ENCODE measurements at places on chromosomes 4 and X.

- DNase-seq, result no peak
Observed at GRCh38 chr4:163878336-163879121, 384.0 kb downstream of the TMA16 start.

DNA sequence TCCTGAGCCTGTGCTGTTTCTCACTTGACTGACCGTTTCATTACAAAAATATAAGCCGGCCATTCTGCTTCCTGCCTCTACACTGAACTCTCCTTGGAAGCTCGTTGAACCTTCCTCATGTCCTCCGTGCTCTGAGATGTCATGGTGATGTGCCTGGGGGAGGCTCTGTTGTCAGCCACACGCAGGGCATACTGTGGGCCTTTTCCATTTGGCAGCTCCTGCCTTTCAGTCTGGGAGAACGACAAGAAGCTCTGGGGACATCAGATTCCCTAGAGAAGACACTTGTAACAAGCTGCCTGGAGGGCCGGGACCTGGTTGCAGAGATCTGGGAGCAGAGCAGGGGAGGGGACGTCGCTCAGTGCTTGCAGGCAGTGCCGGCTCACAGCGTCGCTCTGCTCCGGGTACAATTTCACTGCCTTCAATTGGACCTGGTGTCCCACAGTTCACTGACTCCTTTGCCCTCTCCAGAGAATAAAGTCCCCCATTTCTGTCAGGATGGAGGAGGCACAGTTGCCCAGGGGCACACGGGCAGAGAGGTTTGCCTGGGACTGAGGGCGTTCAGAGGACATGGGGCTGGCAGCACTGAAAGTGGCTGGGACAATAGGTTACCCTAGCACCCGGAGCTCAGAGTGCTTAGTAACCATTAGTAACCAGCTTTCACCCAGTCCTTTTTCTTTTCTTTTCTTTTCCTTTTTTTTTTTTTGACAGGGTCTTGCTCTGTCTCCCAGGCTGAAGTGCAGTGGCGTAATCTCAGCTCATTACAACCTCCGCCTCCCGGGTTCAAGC lies 19.1 kb upstream of the MECP2 start:
- no peak for DNase-seq

GRCh38 chrX:47206316-47206715 lies 12.2 kb upstream of the CDK16 start:
- no peak for DNase-seq

- no peak for DNase-seq
Observed at GRCh38 chr4:14400307-14400706, 602.0 kb upstream of the CPEB2 start.

DNA sequence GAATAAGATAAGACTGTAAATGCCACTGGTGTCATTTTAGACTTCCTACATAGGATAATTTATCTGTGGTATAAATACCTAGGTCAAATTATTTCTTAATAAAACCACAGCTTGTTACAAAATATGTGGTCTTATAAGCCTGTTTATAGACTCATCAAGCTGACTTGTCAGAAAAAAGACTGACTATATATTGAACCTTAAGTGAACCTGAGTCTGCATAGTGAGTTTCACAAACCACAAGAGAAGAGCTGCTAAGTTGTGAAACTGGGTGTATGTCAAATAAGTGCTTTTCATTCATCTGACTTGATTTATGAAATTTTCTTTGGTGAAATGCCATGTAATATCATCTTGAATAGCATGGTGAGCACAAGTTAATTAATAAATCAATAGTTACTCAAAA lies 48.4 kb upstream of the TMPRSS11A start:
- DNase-seq, result no peak

GRCh38 chrX:53511322-53511721 lies 77.2 kb upstream of the HSD17B10 start:
- no peak for DNase-seq

DNA sequence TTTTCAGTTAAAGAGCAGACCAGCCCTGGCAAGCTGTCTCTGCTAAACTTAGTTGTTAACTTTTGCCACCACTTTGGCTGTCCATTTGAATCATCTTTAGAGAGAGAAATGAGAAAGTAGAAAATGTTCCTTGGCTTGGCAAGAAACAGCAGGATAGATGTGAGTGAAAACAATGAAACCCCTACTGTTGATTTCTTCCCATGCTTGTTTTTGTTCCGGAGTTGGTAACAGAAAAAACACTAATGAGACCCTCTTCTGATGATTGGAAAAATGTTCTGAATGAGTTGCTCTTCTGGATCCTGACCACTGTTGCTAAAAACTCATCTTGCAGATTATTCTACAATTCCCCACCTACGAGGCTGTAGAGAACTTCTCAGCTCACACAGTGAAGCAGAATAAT lies 203.3 kb downstream of the MAPK10 start:
- no peak for DNase-seq

DNA sequence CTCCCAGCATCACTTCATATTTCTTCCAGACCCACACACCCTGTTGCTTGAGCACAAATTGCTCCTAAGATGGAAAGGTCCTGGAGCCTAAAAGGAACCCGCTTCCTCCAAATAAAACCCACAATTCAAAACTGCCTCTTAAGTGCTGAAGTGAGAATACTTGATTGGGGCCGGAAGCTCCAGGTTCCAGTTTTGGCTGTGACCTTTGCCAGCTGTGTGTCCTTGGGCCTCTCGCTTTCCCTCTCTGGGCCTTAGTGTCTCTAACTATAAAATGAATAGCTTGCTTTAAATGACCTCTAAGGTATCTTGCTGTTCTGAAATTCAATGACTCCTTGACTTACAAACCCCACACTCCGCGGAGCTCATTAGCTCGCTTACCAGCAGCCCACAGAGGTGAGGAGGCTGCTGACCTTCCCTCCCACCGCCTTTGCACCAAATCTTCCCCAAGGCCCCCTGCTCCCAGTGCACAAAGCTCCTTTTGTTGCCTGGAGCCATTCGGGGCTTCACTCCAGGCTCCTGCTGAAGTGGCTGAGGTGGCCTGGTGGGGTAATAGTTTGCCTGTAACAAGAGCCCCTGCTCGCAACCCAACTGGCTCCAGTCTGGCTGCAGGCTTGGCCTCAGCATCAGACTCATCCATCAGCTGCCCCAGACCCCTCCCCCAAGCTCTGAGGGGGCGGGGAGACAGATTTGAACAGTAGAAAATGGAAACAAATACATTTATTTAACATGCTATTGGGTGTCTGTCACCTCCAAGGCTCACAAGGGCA lies 21.8 kb downstream of the STARD8 start:
- DNase-seq, result peak; percentile 31

DNA sequence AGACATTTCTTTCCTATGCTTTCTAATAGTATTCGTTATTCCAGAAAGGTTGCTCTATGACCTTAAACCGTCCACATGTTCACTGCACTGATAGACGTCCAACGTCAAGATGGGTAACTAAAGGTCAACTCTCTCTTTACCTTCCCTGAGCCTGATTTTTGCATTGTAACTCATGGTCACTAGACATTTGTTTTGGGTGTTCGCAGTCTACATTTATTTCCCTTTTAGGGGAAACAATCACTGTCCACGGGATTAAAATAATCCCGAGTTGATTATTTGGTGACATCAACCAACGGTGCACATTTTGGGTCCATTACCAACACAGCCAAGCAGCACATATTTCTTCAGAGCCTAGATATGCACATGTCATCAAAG lies 540 bp upstream of the HADH start:
- peak; percentile 28 for DNase-seq

- DNase-seq, result no peak
Observed at GRCh38 chr4:20995015-20995414, 294.8 kb downstream of the PACRGL start.

DNA sequence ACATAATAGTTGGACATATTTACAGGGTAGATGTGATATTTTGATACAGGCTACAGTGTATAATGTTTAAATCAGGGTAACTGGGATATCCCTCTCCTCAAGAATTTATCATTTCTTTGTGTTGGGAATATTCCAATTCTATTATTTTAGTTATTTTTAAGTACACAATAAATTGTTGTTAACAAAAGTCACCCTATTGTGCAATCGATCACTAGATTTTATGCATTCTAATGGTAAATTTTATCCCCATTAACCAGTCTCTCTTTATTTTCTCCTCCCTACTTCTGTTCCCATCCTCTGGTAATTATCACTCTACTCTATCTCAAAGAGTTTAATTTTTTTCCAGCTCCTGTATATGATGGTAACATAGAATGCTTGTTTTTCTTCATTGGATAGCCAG lies 1631.9 kb upstream of the PABPC4L start:
- DNase-seq, result no peak

DNA sequence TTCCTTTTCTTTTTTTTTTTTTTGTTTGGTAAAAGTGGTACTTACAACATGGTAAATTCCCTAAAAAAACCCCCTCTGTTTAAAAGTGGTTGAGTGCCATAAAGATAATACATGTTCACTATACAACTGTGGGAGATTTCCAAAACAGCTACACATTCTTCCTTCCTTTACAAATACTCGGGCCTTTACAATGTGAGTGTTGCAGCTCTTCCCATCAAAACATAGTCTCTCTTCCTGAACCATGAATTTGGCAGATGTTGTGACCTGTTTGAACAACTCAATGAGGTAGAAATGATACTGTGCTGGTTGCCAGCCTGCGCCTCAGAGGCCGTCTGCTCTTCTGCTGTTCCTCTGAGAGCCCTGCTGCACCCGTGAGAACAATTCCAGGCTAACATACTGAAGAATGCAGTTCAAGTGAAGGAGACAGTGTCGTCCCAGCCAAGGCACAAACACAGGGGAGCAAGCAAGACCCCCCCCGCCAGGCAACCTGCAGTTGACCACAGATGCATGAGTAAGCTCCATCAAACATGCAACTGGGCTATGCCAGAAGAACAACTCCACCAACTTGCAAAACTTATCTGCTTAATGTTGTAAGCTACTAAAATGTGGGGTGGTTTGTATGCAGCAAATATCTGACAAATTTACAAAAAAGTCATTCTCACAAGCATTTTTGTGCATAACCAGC lies 645.0 kb downstream of the PCDH7 start:
- DNase-seq, result peak; percentile 24

DNA sequence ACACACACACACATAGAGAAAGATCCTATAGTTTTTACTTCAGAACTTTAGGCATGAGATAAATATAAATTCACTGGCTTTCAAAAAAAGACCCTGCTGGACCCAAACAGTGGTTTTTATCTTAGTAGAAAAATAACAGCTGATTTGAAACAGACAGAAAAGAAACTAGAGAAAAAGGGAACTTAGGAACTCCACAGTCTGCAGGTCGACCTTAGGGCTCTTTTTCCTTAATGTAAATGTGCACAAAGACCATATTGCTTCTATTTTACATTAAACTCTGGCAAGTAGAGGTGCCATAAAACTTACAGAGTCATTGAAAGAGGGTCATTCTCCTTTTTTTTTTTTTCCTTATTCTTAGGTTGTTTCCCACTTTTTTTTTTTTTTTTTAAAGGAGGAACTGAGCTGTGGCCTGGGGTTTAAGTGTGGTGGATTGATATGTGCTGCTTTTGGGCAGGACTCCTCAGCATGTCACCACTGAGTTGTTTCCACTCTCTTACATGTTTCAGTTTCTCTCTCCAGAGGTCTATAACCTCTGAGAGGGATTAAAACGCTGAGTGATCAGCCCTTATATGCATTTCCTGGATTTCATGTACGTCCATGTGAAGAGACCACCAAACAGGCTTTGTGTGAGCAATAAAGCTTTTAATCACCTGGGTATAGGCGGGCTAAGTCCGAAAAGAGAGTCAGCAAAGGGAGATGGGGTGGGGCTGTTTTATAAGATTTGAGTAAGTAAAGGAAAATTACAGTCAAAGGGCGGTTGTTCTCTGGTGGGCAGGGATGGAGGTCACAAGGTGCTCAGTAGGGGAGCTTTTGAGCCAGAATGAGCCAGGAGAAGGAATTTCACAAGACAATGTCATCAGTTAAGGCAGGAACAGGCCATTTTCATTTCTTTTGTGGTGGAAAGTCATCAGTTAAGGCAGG lies 70.8 kb upstream of the PACRGL start:
- no peak for DNase-seq

GRCh38 chr4:104066533-104066932 lies 346.7 kb upstream of the TACR3 start:
- DNase-seq, result no peak

GRCh38 chr4:184413261-184414046 lies 60.9 kb downstream of the IRF2 start:
- DNase-seq, result no peak

DNA sequence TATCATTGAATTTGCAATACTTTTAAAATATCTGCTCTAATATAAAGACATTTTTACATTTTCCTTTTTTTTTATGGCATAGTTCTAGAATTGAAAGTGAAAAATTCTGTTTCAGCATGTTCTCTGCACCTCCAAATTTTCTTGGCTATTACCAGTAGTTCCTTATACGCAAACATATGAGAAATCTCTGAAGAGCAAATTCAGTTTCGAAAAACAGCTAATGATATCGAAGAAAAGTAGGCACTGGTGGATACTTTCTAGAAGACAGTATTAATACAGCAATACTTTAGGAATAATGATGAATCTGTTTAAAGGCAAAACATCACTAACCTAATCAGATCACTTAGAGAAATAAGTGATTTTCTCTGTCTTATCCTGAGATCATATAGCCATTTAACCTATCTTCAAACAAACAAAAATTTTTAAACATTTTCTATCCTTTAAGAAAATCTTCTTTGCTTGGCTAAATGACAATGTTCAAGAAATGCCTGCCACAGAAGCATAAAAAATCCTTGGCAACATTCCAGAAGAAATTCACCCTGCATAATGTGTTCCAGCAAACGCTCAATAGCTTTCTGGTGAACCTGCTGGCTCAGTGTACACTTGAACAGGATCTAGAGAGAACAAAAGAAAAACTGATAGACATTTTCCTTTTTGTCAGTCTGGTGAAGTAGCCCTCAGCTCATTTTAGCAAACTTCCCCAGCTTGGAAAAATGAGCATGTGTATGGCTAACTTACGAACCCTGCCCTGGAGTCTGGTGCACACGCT lies 51.2 kb upstream of the KLF3 start:
- no peak for DNase-seq

DNA sequence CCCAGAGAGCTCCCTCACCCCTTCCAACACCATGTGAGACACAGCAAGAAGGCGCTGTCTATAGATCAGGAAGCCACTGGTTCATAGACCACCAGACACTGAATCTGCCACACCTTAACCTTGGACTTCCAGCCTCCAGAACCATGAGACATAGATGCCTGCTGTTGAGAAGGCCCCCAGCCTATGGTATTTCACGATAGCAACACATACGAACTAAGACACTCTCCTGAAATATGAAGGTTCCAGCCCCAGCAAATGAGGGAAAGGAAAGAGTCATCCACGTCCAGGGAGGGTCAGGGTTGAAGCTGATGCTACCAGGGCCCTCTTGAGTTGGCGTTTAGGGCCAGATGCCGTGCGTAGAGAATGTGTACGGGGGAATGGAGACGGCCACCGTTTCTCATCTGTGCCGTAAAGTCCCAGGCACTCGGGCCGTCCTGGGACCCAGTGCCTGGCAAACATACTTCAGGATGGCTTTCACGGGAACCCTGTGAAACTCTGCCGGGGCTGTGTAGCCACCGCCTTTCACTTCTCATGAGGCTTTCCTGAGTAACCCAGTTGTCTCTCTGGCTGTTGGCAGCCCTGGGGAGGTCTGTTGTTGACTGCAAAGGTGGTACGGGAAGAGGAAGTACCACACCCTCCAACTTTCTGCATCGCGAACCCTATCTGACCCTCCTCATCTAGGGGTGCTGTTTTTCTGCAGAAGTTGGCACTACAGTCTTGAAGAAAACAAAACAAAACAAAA lies 17.7 kb upstream of the P2RY8 start:
- peak; percentile 60 for DNase-seq

GRCh38 chrX:3717742-3718420 lies 4.4 kb upstream of the PRKX start:
- DNase-seq, result no peak

- no peak for DNase-seq
Observed at GRCh38 chr4:172998527-172999469, 169.8 kb upstream of the GALNT7 start.
